Pulmonary artery endothelial cell (primary cell): ENCODE measurements at places on chromosomes 6 and 20.

DNA sequence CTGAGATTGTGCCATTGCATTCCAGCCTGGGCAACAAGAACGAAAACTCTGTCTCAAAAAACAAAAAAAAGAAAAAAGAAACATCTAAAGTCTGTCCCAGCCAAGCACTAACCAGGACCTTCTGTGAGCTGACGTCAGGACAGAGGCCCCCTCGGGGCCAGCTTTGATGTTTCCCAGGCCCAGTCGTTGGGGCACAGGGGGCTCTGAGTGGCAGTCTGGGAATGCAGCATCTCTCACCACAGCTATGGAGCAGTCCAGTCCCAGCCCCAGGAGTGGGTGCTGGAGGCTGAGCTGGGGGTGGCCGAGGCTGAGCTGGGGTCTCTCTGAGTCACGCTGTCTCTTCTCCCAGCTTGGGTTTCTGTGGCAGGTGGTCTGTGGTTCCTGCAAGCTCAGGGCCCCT, 46.0 kb upstream of the SRF start:
- DNase-seq = no peak

DNA sequence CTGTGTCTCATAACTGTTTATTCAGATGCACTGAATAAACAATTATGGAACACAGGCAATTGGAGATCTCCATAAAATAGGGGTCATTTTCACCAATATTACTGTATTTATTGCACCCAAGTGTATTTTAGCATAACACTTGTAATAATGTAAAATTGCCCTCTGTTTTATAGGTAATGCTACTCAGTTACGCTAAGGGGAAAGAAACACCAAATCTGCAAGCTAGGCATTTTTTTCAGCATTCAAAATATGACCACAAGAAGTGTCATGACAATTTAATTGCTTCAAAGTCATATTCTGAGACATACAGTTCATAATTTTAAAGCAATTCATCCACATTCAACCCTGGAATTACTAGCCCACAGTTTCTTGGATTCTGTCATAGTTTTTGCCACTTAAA, 643.2 kb upstream of the NOX3 start:
- DNase-seq = no peak

- DNase-seq = no peak
Observed at GRCh38 chr6:30806581-30807183, 62.3 kb upstream of the IER3 start.

GRCh38 chr6:148441454-148441911, 98.8 kb downstream of the SASH1 start:
- peak; percentile 88 for DNase-seq

GRCh38 chr6:130526466-130526865, 160.6 kb downstream of the TMEM200A start:
- no peak for DNase-seq

DNA sequence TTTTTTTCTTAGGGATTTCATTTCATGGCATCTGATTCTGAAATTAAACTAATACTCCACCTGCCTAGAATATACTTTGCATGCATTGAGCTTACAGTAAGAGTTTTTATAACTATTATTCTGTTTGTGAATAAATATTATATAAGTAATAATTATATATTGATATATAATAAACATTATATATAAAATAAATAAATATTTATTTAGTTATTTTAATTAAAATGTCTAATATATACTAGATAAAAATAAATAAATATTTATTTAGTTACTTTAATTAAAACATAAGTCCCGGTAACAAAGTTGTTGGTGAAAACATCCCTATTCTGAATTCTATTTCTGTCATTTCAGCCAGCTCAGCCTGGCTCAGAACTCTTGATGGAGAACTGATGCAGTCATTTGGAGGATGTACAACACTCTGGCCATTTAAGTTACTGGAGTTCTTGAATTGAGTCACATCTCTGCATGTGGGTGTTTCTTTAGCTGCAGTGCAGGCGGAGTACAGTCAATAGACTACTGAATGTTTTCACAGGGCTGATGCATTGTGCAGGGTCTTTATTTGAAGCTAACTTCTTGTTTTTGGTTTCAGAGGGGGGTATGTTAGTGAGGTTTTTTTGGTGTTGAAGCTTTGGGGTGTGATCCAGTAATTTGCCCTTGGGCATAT, 508.9 kb upstream of the ADGRB3 start:
- DNase-seq = no peak

DNA sequence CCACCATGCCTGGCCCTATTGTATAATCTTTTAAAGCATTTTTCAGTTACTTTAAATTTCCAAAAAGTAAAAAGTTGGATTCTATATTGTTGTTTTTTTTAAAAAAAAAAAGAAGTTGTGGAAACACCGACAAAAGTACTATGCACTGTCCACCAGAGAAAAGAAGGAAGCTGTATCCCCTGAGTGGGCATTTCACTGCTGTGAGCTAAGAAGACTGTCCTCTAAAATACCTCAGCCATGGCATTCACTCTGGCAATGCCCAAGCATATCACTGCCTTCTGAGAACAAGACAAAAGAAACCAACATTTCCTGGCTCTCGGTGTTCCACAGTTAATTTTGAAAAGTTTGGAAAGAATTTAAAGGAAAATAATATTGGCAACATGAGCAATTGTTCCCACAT, 117.8 kb downstream of the IPCEF1 start:
- no peak for DNase-seq

- no peak for DNase-seq
Observed at GRCh38 chr20:47062226-47062890, 167.7 kb downstream of the EYA2 start.

GRCh38 chr20:1165521-1165920, 19.3 kb downstream of the TMEM74B start:
- no peak for DNase-seq

DNA sequence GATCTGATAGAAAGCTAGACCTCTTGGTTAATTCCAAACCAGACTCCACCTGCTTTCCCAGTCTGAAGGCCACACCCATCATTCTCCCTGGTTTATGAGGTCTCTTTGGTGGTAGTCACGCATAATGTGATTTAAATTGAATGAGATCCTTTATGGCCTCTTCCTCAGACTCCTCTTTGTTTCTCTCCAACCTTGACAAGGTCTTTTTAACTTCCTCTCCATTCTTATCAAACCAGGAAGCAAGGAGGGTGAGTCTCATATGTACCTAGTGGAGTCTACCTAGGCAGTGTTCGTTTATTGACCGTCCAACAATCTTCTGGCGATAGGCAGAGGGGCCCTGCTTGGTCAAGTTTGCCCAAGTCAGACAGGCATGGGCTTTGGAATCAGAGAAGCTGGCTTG, 184.2 kb upstream of the LAMP5 start:
- no peak for DNase-seq

- no peak for DNase-seq
Observed at GRCh38 chr6:143701349-143702234, 23.8 kb downstream of the PHACTR2 start.

DNA sequence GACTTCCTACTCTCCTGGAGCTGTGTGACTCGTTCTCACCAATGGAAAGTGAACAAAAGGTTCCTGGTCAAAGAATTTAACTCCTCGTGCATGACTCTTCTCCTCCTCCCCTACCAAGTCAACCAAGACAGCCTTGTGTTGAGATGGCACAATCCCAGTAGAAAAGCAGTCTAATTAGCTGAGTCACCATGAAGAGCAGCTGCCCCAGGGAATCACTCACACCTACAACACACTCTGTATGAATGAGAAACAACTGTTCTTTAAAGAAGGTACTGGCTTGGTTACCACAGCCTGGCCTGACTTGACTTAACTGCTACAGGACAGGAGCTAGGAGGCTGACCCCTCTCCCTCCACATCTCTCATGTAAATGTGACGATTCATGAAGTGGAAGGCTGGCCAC, 2.9 kb upstream of the HLA-DOB start:
- no peak for DNase-seq

DNA sequence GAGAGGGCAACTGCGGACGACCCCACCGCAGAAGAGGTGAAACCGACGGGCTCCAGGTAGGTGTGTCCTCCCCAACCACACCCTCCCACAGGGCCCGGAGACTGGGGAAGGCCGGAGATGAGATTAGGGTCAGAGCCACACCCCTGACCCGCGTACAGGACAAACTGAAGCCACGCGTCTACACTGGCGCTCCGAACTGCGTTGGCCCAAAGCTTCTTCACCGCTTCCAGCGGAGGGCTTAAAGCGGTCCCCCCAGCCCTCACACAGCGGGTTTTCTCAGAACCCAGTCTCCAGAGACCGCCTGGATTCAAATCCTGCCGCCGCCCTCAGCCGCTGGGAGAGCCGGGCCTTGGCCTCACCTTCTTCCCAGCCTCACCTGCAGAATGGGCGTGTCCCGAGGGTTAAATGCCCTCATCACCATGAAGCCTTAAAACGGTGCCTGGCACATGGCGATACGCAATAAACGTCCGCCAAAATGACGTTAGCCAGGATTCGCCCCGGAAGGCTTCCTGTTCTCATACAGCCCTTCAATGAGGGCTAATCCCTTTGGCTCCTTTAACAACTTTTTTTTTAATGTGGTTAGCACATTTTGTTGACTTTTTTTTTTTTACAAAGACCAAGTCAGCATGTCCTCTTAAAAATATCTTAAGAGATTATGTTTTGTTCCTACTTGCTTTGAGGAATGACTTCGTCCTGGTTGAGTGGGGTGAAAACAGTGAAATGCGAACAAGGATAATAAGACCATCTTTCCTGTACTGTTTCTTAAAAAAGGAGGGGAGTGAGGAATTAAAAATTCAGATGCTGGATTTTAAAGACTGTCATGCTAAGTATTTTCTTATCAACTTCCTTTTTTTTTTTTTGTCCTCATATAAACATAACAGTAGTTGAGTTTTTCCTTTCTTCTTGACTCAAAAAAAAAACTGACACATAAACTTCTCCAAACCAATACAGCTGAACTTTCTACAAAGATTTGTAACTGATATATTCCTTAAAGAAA, 15.1 kb upstream of the ZNF217 start:
- no peak for DNase-seq

- no peak for DNase-seq
Observed at GRCh38 chr20:18983796-18984195, 170.2 kb downstream of the SCP2D1 start.
